ENCODE measurements at places on chromosomes 4 and X.
A peak's percentile ranks its signal among the peaks of the same experiment; 100 is the strongest.

DNA sequence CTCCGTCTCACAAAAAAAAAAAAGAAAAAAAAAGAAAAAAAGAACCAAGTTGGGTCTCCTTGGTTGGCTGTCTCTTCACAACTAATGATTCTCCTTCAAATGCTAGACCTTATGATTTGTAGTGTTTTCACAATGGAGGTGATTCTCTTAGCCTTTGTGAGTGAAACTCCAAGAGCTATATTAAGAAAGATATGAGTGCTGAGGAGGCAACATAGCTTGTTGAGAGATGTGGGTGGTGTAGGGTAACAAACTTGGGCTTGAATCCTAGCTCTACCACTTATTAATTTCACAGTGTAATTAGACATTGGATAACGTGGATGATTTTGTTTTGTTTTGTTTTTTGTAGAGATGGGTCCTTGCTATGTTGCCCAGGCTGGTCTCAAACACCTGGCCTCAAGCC, 10.4 kb upstream of the SEPTIN11 start:
- no peak for DNase-seq

- peak; percentile 48 for DNase-seq
Observed at GRCh38 chr4:81844717-81845116, 373.0 kb upstream of the RASGEF1B start.

DNA sequence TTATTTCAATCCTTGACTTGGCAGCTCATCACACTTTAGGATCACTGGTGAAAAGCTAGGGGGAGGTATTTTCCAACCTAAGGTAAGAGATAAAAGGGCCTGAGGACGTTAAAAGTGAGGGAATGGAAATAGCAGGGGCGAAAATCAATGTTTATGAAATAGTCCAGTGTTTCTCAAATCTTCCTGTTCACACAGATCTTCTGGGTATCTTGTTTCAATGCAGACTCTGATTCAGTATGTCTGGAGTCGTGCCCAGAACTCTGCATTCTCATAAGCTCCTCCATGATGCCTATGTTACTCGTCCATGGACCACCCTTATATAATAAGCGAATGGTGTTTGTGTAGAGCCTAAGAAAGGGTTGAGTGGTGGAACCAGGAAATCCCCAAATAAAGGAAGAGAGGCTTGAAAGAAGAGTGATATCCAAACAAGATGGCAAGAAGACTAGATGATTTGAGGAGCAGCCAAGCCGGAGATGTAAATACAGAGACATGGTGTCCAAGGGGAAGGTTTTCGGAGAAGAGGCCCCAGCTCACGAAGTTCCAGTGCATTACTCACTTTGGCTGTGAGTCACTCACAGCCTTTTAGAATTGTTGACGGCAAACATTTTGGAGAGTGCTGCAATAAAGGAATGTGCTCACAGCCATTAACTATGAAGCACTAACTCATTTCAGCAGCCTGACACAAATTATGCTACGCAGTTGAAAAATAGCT, 215.6 kb upstream of the PPARGC1A start:
- no peak for DNase-seq

GRCh38 chr4:169988252-169988651, 37.9 kb downstream of the MFAP3L start:
- DNase-seq: no peak

GRCh38 chrX:13829983-13830382, 13.1 kb upstream of the GPM6B start:
- DNase-seq: no peak

DNA sequence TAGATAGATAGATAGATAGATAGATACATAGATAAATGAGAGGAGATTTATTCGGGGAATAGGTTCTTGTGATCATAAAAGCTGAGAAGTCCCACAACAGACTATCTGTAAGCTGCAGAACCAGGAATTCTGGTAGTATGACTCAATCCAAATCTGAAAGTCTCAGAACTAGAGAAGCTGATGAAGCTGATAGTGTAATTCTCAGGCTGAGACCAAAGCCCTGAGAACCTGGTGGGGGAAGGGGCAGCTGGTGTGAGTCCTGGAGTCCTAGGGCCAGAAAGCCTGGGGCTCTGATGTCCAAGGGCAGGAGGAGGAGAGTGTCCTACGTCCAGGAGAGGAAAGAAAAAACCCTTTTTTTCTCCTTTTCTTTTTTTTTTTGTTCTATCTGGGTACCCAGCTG, 8.0 kb upstream of the BANK1 start:
- DNase-seq: no peak

- no peak for DNase-seq
Observed at GRCh38 chr4:153950100-153950979, 161.5 kb upstream of the SFRP2 start.

DNA sequence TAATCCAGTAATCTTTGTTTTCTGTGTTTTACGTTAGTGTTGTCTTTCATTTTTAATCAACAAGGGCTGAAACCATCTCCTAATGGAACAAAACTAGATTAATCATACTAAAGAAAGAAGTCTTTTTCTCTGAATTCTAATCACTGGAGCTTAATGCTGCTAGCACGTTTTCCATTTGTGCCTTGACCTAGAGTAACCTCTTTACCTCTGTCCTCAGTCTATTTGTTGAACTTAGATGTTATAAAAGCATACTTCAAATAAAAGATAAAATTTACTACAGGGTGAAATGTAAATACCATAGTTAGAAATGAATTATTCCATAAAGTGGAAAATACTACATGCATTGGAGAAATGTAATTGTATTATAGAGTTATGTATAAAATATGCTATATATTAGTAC, 207.1 kb downstream of the NKX6-1 start:
- no peak for DNase-seq

DNA sequence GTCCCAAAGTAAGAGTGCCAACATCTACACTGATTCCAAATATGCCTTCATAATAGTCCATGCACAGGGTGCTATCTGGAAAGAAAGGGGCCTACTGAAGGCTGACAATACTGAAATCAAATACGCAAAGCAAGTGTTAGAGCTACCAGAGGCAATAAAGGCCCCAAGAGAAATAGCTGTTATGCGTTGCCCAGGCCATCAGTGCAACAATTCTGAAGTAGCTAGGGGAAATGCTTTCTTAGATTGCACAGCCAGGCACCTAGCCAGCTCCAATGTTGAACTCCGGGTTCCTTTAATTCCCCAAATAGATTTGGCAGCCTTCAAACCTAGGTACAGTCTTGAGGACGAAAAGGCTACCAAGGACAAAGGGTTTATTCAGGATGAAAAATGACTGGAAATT, 17.4 kb upstream of the PAPSS1 start:
- no peak for DNase-seq

GRCh38 chr4:5203993-5204310, 152.7 kb downstream of the STK32B start:
- no peak for DNase-seq

DNA sequence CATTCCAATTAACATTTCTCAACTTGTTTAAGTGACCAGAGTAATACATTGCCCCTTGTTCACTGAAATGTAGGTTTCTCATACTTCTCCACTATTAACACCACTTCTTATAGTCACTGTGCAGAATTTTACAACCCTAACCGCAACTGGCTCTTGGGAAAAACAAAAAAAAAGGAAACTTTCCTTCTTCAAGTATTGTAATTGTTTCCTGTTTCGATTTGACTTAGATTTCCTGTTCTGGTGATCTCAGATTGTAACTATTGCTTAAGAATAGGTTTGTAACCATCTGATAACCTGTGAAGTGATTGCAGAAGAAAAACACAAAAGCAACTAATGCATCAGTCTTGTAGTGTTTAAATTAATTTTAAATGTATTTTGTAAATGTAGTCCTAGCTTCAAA, 594.7 kb upstream of the GALNT7 start:
- DNase-seq: no peak

DNA sequence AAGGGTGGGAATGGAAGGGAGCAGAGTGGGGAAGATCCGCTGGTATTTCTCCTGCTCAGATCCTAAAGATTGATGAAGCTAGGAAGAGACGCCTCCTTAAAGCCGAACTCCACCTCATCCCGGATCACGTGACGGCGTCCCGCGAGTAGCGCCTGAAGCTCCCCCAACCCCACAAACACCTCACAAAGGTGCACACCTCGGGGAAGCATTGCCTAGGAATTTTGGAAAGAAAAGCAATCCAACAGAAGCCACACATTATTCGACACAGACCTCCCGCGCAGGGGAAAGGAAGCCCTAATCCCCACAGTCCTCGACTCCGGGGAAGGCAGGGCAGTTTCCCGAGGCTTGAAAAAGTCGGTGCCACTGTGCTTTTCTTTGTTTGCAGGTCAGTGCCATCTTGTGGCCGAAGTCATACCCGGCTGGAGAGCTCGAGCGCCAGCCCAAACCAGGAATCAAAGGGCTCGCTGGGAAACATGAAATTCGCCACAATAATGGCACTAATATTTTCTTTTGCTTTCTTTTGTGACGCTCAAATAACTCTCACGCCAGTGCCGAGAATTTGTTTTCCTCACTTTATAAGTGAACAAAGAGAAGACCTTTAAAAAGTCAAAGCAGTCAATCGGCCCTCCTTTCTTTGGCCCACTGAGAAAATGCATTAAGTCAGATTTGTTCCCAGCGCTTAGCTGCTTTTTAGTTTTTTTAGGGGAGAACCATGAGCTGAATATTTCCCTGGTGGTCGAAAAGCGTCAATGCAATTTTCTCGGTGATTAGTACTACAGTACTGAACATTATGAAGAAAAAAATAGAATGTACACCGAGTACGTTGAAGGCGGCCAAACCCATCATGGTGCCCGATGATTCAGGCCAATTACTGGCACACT, at the start of gene NPY1R:
NPY1R (minus strand) TSS at position 71 of the 881 bp plus-strand sequence. CDS start 6,042 bp downstream, outside the sequence.
- no peak for DNase-seq

DNA sequence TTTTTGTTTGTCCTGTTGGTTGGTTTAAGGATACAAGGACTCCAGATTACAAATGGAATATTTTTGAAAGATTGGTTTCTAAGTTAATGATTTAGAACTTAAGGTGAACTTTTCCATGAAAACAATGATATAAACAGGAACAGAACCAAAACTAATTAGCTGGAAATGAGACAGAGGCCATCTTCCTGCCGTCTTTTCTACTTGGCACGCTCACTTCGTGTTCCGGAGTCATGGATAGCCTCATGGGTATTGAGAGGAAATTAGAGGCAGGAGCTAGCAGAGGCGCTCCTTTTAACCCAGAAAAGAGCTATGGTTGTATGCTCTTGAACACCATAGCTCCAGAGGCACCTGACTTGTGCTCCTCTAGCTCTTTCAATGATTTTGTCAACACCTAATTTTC, 2.4 kb downstream of the FAM241A start:
- DNase-seq: no peak

DNA sequence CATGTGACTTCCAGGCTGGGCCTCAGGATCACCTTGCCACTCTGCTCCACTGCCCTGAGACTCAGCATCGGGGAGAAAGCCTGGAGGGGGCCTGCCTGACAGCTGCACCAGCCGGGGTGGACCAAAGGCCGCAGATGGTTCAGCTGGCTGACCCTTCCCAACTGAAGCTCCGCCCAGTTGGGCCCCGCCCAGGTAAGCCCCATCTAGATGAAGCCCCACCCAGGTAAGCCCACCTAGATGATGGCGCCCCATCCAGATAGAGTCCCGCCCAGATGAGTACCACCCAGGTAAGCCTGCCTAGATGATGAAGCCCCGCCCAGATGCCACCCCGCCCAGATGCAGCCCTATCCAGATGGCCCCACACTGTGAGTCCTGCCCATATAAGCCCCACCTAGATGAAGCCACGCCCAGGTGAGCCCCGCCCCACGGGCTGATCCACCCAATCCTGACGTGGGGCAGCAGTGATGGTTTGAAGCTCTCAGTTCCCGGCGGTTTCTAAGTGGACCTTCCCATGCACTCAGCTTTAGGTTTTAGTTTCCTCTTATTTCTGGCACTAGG, 10.0 kb downstream of the ZFYVE28 start:
- no peak for DNase-seq

GRCh38 chr4:56640621-56641493, 40.2 kb downstream of the HOPX start:
- DNase-seq: peak; percentile 16

DNA sequence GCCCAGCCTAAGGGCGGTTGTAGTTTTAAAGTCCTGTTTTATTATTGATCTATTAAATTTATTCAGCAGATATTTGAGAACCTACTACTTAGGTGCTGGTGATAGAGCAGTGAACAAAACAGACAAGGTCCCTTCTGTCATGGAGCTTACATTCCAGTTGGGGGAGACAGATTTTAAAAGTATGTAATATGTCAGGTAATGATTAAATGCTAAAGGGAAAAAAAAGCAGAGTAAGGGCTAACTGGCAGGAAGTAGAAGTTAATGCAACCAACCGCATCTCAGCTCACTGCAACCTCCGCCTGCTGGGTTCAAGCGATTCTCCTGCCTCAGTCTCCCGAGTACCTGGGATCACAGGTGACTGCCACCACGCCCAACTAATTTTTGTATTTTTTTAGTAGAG, 7.8 kb upstream of the MCUB start:
- DNase-seq: no peak

DNA sequence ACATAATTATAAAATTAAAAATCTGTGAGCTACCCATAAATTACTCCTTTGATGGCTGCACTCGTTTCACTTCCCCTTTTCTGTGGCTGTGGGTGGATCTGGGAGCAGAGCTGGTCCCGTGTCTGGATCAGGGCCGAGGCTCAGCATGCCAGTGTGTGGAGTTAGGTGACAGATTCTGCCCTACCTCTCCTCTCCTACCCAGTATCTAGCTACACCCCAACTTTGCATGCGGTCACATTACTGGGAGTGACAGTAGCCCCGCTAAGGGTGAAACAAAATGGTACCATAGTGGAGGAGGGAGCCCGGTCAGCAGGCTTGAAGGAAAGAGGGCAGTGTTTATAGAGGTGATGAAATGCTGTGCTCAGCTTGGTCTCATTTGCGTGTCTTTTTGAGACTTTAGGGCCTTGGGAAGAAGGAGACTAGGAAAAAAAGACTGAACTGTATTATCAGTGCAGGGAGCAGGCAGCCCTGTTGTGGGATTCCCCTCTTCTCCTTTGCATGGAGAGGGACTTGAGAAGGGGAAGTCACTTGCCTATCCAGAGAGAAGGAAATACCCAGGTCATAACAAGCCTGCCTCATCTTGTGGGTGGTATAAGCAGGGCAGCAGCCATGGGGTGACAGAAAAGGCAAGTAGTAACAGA, 48.4 kb downstream of the ARHGAP10 start:
- no peak for DNase-seq

DNA sequence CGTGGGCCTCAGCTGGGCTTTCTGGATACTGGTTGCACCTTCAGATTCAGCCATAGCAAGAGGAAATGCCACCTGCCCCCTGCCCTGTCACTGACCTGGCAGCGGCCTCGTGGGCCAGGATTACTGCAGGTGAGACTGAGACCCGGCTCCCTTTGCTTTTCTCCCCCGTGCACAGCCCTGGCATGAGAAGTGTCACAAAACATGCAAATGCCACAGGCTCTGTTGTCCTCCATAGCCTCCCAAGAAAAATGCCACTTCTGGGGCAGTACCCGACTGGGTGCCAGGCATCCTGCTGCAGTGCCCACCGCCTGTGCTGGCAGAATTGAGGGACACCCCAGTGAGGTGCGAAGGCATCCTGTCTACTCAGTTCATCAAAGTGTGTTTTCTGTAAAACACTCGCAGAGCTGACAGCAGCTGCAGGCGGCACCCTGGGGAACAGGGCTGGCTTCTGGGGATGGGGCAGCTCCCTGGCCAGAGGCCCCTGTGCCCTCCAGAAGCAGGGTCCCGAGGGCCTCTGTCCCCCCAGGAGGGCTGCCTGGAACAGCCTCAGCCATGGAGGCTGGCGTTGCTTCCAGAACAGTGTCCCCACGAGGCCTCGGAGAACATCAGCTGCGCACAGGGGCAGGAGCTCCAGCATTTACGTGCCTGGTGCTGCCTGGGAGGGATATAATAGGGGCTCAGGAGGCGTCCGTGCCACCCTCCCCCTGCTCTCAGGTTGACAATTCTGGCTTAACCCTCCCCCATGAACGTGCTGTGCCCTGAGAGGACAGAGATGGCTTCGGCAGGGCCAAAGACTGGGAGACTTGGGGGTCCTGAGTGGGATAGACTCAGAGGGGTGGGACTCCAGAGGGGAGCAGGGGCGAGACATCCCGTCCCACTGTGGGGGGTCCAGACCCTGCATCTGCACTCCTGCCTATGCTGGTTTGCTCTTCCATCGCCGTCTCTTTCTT, 99.5 kb upstream of the NKX1-1 start:
- no peak for DNase-seq

All from stimulated activated naive CD4-positive, alpha-beta T cell treated with Interleukin-2 at 50 U/mL for 16 hours (primary cell).